Posterior vena cava (tissue), 2 donors: ENCODE measurements at places on chromosomes 7 and 10. TPM values are rescaled to one million over a fixed set of nuclear protein-coding genes. Genes with fewer than 3 reads are reported as not detected.

GRCh38 chr10:114541081-114541796, 116.8 kb downstream of the ABLIM1 start:
- DNase-seq, result peak; percentile 85

SORCS1 gene
- total RNA-seq, result 0.37 TPM

CRPPA gene
- 5.3 TPM for total RNA-seq

CCL26 gene
- total RNA-seq, result 1.00 TPM
